AG10803 (cell line): ENCODE measurements at places on chromosomes 5 and 9.

DNA sequence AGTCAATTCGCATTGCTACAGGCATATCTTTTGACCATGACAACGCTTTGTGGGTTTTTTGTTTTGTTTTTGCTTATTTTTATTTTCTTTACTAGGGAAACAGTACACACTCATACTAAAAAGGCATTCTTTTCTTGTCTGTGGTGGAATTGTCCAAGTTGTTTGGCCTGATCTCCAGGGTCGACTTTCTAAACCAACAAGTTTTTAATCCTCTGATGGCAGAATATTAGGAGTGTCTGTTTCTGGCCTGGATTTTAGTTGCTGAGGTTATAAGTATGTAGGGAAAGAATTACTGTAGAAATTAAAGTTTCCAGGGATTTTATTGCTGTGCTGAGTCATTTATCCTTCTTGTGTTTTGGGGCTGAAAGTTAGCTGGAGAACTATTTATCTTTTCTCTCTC is 218.5 kb downstream of the TAF11L14 start:
- no peak for DNase-seq

DNA sequence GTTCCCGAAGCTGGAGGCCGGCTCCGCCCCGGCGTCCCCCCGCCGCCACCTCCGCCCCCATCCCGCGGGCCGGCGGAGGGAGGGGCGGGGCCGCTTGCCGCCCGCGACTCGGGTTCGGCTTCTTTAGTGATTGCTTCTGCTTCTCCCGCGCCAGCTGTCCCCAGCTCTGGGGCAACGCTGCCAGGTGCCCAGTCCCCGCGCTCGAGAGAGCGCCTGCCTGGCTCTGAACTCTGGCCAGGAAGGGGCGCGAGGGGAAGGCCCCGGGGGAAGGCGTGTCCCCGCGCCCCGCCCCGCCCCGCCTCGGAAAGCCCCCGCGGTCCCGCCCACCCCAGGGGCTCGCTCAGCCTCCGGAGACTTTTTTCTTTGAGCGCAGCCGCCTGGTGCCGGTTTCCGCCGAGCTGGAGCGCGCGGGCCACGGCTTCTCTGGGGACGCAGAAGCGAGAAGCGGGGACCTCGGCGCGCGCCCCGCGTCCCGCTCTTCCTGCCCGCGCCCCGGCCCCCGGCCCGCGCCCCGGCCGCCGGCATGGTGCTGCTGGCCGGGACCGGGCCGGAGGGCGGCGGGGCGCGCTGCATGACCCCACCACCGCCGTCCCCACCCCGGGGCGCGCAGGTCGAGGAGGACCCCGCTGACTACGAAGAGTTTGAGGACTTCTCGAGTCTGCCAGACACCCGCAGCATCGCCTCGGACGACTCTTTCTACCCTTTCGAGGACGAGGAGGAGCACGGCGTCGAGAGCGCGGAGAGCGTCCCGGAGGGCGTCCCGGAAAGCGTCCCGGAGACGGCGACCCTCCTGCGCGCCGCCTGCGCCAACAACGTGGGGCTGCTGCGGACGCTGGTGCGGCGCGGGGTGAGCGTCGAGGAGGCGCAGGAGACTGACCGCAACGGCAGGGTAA is at the start of gene ANKRD33B:
Gene ANKRD33B (plus strand): TSS at position 126 of the 893 bp plus-strand sequence. CDS start 398 bp downstream, at position 524.
- peak; percentile 69 for DNase-seq

GRCh38 chr5:82183828-82184227 is 94.3 kb downstream of the RPS23 start:
- DNase-seq, result peak; percentile 75

GRCh38 chr5:75509956-75510355 is 1.5 kb downstream of the CERT1 start:
- peak; percentile 52 for DNase-seq

GRCh38 chr9:78171651-78172050 is 64.2 kb upstream of the CEP78 start:
- no peak for DNase-seq

DNA sequence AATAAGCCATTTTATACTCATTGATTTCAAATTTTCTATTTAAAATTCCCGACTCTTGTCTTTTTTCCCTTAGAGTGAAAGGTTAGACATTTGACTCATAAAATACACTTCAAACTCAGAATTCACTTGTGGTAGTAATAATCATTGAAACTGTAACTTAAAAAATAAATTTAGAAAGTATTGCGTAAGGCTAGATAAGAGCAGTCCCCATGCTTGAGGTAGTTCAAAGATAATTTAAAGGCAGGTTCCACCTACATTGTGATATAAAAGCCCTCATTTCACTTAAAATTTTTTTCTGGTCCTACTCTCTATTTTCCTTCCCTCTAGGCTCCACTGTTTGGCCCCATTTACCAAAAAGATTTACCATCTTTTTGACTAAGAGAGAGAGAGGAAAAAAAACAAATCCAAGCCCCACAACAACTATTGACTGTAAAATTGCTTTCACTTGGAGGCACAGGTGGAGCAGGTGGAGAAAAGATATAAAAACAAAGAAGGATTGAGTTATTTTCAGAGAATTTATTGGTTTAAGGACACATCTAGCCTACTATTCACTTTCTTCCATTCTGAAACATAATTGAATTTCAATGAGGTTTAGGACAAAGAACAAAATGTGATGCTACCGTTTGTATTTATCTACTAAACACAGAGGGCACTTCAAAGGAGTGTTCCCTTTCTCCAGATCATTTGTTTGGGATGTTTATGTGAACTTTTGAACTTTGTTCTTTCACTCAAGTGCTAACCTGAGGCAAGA is 61.0 kb downstream of the FBXO4 start:
- DNase-seq, result no peak

DNA sequence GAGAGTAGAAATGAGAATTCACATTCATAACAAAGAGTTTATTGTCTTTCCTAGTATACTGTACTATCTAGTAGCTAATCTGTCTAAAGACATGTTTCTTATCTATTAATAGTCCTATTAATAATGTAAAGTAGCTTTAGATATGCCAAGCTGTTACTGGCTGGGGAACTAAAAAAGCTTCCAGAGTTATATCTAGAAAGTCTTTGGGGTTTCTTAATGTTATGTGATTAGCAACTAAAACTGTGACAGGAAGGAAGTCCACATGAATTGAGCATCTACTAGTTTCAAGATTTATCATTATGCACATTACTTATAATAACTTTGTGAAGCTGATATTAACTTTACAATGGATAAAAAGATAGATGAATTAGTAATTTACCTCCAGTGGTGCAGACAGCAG is 122.7 kb upstream of the CDKN2B start:
- DNase-seq, result no peak

- no peak for DNase-seq
These were observed 6.0 kb upstream of the RXRA start for GRCh38 chr9:134320126-134320867.

GRCh38 chr9:113220467-113221002 is 542 bp downstream of the FKBP15 start:
- DNase-seq, result peak; percentile 6

DNA sequence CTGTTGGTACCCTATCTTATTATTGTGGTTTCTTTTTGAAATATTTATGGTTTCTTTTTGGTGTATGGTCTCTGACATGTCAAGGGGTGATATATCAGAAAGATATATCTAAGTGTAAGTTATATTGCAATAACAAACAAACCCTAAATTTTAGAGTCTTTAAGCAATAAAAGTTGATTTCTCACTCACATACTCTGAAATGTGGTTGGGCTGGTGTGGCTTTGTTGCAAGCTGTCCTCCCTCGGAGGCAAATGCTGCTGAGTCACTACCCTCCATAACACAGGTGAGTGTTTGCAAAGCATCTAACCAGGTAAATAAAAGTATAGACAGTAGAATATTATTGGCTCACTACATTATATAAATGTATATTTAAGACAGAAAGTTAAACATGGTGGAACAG is 253.2 kb downstream of the CDH18 start:
- DNase-seq, result no peak

DNA sequence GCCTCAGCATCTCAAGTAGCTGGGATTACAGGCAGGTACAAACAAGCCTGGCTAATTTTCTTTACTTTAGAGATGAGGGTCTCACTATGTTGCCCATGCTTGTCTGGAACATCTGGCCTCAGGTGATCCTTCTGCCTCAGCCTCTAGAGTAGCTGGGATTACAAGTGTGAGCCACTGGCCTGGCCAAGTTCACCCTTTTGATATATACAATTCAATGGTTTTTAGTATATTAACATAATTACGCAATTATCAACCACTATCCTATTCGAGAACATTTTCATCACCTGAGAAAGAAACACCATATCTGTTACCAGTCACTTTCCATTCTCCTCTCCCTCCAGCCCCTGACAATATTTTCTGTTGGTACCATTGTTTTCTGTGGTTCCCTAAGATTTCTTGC is 3.7 kb upstream of the CDC23 start:
- DNase-seq, result no peak

DNA sequence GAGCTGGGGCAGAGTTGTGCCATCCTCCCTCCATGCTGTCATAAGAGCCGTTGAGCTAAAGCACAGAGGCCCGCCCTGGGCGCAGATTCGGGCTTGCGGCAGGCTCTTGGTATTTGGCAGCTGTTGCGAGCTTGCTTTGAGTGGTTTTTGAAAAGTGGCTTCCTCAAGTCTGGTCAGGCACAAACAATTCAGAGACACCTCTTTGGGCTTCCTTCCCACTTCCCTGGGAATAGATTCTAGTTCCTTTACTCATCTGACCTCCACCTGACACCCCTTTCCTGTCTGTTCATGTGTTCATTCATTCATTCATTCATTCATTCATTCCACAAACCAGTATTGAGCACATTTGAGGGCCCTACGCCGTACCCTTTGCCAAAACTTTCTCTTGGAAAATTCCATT is 27.4 kb downstream of the NCS1 start:
- DNase-seq, result peak; percentile 79

DNA sequence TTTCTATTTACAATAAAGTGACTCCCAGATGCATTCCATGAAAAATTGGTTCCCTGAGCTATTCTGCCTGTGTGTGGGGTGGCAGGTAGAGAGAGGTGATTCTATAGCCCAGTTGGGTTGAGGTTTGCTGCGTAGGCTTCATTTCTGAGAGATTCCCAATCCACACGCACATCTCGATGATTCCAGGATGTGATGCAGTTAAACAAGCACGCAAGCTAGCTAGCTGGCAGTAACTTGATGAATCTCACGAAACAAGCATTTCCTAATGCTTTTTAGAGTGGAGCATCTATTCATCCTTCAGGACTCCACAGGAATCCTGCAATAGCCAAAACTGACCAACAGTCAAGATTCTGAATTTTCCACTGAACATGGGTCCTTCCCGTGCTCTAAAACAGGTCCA is 43.8 kb upstream of the CER1 start:
- DNase-seq, result peak; percentile 83

DNA sequence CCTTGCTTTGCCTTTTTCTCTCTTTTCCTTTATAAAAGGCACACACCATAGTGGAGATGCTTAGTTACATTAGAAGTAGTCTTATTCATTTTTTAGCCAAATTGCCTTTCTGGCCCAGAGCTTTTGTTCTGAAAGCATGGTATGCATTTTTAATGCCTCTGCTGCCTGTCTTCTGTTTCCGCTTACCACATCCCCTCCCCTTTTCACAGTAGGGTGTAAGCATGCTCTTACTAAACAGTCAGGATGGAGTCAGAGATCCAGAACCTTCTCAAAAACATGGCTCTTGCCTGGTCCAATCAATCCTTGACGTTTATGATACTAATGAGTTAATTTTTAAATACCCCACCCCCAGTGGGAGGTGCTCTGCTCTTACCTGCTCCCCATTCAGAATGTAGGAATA is 22.5 kb downstream of the PPP3R2 start:
- DNase-seq, result no peak
